Activated T-helper 2 cell treated with anti-CD3 and anti-CD28 coated beads, Interferon-gamma antibody, Interleukin-2, Interleukin-4, amounts not matched to agents 10 μg/mL and 5 μg/mL and 100 μg/mL, durations not matched to agents 14 hours and 24 hours and 36 hours (primary cell): ENCODE measurements at places on chromosomes 6 and 20.

DNA sequence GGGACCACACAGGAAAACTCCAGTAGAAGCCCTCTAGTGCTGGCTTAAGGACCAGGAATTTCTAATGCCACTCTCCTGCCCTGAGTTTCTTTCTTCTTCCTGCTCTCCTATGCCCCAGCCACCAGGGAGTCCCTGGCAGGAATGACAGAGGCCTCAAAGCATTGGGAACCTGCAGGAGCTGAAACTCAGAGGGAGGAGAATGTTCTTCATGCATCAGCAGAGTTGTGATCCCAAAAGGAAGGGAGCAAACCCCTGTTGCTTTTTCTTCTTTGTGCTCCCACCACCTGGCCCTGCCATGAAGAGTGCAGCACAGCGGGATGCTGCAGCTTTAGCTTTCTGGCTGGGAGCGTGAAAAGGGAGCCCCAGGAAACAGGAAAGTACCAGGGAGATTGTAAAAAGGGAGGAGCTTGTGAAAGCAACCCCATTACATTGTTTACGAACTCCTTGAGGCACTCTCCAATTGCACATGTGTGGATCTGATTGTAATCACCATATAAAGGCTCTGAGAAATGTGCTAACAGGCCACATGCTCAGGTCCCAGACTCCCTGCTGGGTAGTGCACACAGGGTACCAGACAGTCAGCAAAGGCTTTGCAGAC lies 34.7 kb upstream of the FKBP1A start:
- H3K27me3 ChIP-seq = peaks cover 7% of the 10 kb centered on the region
- H3K27ac ChIP-seq = no peak overlapping the region
- no peak for DNase-seq
- peaks cover 1% of the 10 kb centered on the region for H3K36me3 ChIP-seq
- H3K4me3 ChIP-seq = no peak overlapping the region
- H3K4me1 ChIP-seq = peaks cover 33% of the 10 kb centered on the region

DNA sequence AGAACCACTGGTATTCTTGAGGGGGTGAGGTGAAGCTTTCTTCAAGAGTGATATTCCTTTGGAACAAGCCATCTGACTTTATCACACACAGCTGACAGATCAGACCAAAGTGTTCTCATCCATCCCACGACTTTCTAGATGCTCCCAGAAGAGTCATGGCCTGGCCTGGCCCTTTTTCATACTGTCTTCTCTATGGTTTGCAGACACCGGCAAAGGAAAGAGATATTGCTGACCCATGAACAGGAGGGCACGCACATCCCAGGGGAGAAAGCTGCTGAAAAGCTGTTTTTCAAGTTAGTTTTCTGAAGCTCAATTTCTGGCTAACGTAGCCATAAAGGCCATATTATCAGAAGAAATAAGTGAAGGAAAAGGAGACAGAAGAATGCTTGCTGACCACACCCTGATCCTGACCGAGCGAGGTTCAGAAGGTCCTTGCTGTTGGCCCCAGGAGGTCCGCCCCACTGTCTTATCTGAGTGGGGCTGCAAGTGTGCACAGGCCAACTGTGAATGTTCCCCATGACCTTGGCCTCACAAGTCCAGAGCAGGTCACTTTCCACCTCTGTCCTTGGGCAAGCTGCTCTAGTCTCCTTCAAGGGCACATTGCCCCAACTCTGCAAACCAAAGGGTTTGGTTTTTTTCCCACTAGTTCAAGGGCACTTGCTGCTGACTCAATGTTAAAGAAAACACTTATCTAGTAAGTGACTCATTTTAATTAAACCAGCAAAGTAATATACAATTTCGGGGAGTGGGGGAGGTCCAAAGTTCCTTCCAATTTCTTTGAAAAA lies 2.0 kb downstream of the ACSS1 start:
- H3K4me1 ChIP-seq = peaks cover 32% of the 10 kb centered on the region
- H3K27me3 ChIP-seq = peaks cover 7% of the 10 kb centered on the region
- H3K4me3 ChIP-seq = peak overlapping the region; percentile 76
- no peak for DNase-seq
- peak overlapping the region; percentile 63 for H3K27ac ChIP-seq

GRCh38 chr6:164753517-164753916 lies 555.9 kb downstream of the C6orf118 start:
- H3K27me3 ChIP-seq = no peaks in the 10 kb centered on the region
- no peak for DNase-seq
- H3K27ac ChIP-seq = no peak overlapping the region
- H3K4me1 ChIP-seq = no peaks in the 10 kb centered on the region
- no peak overlapping the region for H3K4me3 ChIP-seq

DNA sequence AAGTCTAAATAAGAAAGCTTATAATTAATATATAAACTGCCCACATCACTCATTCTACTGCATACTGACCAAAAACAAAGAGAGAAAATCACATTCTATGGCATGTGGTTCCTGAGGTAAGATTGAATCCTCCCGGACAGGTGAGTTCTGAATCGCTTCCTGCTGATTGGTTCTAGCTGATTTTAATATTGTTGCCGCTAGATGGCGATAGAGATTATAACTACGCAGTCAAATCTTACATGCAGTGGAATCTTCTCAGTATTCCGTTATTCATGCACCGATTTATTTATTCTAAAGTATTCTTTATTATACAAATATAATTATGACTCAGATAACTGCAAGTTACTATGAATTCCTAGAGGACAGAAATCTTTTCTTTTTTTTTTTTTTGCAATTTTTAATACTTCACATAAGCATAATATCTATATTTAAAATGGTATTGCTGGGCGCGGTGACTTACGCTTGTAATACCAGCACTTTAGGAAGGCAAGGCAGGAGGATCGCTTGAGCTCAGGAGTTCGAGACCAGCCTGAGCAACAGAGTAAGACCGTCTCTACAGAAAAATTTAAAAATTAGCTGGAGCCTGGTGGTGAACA lies 24.2 kb upstream of the TMX4 start:
- no peaks in the 10 kb centered on the region for H3K36me3 ChIP-seq
- peaks cover 44% of the 10 kb centered on the region for H3K27me3 ChIP-seq
- H3K27ac ChIP-seq = no peak overlapping the region
- no peak for DNase-seq

DNA sequence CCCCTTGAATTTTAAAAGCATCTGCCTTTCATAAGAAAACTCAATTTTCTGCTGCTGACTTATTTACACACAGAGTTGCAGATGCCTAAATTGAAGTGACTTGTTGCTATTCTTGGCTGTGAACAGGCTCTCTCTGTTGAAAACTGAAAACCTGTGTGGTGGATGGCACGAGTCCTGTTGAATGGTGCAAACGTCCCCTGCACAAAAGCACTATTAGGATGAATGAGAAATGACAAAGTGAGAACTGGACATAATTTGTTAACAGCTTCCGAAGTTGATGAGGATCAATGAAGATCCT lies 201.7 kb upstream of the PREP start:
- H3K27ac ChIP-seq = no peak overlapping the region
- H3K27me3 ChIP-seq = no peaks in the 10 kb centered on the region
- no peak for DNase-seq

GRCh38 chr20:57440678-57441509 lies 49.7 kb downstream of the RBM38 start:
- no peak for DNase-seq
- no peak overlapping the region for H3K4me3 ChIP-seq
- H3K4me1 ChIP-seq = no peaks in the 10 kb centered on the region
- no peaks in the 10 kb centered on the region for H3K36me3 ChIP-seq
- H3K27me3 ChIP-seq = peaks cover 3% of the 10 kb centered on the region

- peaks cover 89% of the 10 kb centered on the region for H3K27me3 ChIP-seq
- no peak for DNase-seq
- H3K36me3 ChIP-seq = no peaks in the 10 kb centered on the region
- no peak overlapping the region for H3K4me3 ChIP-seq
- H3K27ac ChIP-seq = no peak overlapping the region
- peaks cover 18% of the 10 kb centered on the region for H3K4me1 ChIP-seq
These were observed 42.1 kb upstream of the HLA-E start for GRCh38 chr6:30447237-30447636.

DNA sequence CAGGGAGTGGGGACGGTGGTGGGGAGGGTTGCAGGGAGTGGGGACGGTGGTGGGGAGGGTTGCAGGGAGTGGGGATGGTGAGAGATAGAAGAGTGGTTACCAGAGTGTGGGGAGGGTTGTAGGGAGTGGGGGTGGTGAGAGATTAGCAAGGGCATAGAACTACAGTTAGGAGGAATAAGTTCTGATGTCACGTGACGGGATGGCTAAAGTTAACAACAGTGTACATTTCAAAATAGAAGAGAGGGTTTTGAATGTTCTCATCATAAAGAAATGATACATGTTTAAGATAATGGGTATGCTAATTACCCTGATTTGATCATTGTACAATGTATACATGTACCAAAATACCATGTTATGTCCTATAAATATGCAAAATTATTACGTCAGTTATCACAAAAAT lies 57.6 kb upstream of the FRMD1 start:
- H3K27ac ChIP-seq = no peak overlapping the region
- H3K4me3 ChIP-seq = no peak overlapping the region
- no peak for DNase-seq
- no peaks in the 10 kb centered on the region for H3K4me1 ChIP-seq
- H3K27me3 ChIP-seq = peaks cover 21% of the 10 kb centered on the region
